Stimulated activated naive CD4-positive, alpha-beta T cell treated with Interleukin-2 at 50 U/mL for 16 hours (primary cell): ENCODE measurements at places on chromosomes 4 and X.

DNA sequence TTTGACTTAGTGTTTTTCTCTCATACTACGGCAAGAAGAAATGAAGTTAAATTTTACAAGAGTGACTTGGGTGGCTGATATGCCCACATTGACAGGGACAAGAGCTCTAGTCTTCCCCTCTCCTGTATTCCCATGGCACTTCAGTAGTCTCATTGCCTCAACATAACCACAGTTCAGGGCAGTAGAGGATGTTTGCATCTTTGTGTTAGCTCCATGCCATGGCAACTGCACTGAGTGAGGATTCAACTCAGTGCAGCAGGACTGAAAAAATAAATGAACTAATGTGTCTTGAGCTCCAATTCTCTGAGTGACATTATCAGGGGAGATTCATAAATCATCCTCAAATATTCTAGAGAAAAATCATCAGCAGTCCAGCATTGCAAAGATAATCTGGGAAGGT lies 78.8 kb downstream of the TET2 start:
- DNase-seq, result no peak

- DNase-seq, result no peak
Measured at GRCh38 chr4:37648084-37648817, 37.9 kb downstream of the RELL1 start.

DNA sequence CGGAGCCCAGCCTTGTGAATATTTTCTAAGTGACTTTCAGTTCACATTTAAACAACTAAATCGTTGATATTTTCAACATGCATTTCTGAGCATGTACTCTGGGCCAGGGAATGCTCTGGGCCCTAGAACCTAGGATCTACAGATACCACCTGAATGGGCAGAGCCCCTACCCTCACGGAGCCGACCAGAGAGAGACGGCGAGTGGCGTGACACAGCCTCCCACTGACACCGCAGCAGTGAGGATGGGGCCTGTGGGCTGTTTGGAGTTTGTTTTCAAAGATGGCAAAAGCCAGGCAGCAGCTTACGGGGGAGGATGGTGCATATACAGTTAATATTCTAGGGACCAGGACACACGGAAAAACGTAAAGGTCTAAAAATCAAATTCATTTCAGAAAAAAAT lies 17.7 kb downstream of the NELFA start:
- no peak for DNase-seq

DNA sequence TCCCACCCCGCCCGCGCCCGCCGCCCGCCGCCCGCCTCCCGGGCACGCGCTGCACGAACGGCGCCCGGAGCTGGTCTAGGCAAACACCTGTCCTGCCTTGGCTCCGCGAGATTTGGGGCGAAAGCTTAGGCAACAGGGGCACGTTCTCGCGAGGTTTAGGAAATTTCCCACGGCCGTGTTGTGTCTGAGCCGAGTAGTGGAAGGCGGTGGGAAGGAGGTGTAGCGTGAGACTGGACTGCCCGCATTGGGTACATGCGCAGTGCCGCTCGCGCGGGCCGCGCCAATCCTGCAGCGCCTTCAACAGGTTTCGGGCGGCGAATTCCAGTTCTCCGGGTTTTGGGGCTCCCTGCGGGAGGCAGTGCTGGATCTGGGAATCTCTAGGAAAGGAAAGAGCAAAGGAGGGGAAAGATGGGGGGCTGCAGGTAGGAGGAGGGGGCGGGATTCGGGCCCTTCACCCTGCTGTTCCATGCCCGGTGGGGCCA lies 1.3 kb upstream of the RBPJ start:
- peak; percentile 98 for DNase-seq

DNA sequence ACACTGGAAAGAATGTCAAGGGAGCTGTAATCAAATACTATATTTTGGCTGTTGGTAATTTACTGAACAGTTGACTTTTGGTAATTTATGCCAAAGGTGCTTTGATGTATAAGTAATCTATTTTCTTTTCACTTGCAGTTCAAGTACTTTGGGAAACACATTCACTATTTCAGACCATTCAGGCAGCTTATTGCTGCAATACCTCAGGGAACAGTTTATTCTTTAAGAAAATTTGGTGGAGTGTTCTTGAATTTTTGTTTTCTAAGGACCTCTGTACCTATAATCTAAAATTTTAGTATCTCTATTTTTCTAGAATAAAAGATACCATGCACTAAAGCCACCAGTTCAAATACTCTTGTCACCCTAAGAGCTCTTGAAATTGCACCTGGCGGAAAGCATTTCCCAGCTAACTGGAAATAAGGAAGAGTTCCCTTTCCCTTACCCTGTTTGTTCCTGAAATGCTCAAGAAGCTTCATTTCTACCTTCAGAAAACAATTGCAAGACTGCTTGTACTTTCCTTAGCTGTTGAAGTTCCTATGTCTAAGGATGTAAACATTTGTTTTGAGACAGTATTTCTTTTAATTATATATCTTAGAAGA lies 633.5 kb upstream of the FAT1 start:
- DNase-seq, result no peak

GRCh38 chrX:154381271-154381670 lies 2.2 kb downstream of the EMD start:
- no peak for DNase-seq

DNA sequence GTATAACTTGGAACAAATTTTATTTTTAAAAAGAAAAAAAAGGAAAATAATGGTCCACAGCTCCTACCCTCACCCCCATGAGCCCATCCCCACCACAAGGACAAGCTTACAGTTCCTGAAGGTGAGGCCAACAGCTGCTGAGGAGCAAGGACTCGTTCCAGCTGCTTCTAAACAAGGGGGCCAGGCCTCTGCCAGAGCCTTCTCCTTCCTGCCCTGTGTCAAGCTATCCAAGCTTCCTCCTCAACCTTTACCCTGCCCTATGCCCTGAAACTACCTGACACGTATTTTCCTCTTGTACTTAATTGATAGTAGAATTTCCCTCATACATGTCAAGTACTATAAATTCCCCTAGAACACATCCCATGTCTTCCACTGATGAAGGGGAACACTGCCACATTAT lies 8.8 kb downstream of the SH3D19 start:
- no peak for DNase-seq

GRCh38 chr4:33709247-33709646 lies 2535.1 kb downstream of the ARAP2 start:
- DNase-seq, result no peak

DNA sequence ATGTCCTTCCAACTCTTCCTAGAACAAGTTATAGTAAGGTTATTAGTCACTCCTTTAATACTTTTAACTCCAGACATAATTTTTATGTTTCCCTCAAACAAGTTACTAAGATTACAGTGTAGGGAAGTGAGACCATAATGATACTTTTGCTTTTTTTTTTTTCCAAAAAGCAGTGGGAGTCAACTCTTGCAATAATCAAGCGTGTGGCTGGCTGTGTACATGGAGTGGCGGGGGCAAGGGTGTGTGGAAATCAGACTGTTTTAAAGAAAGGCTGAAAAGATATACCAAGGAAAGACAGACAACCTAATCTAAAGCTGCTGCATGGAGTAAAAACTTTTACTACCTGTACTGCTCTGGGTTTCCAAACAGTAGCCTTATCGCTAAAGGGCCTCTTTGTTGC lies 4.1 kb downstream of the NOA1 start:
- DNase-seq, result no peak

GRCh38 chr4:71189471-71189870 lies 149.3 kb upstream of the SLC4A4 start:
- no peak for DNase-seq

GRCh38 chr4:119103263-119103662 lies 32.4 kb upstream of the MYOZ2 start:
- no peak for DNase-seq

DNA sequence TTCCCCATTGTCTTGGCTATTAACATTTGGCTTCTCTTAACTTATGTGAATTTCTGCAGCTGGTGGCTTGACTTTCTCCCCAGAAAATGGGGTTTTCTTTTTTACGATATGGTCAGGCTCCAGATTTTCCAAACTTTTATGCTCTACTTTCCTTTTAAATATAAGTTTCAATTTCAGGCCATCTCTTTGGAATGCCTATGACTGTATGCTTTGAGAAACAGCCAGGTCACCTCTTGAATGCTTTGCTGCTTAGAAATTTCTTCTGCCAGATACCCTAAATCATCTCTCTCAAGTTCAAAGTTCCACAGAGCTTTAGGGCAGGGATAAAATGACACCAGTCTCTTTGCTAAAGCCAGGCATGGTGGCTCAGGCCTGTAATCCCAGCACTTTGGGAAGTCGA lies 212.9 kb upstream of the SMIM31 start:
- DNase-seq, result no peak

GRCh38 chr4:159515314-159516025 lies 412.6 kb downstream of the RAPGEF2 start:
- DNase-seq, result no peak

DNA sequence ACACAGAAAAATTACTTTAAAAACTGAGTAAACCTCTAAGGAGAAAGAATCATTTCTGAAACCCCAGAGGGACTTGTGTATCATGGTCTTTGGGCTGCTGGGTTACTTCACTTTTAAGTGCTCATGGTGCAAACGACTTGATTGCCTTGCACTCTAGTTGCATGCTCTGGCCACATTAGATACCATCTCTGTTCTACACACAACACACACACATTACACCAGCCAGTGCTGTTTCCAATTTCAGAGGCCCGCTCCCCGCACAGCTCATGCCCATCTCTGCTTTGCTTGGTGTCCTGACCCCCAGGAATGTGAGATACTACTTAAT lies 2.1 kb downstream of the PPP3CA start:
- DNase-seq, result no peak

GRCh38 chr4:21522296-21522695 lies 426.3 kb downstream of the KCNIP4 start:
- no peak for DNase-seq

DNA sequence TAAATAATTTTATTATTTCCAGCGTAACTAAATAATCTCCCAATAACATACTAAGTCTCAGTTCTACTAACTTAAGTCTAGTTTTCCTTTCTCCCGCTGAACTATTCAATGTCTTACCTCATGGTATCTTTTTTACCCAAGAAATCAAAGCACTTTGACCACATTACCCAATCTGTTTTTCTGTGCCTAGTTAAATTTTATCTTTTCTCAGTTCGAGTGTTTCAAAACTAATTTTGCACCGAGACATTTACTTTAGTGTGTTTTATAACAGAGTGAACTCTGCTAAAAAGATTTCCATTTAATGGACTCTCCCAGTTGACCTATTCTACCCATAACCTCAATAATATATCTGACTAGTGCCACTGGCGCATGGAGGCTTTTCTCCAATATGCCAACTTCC lies 67.6 kb upstream of the IRF2 start:
- DNase-seq, result no peak

DNA sequence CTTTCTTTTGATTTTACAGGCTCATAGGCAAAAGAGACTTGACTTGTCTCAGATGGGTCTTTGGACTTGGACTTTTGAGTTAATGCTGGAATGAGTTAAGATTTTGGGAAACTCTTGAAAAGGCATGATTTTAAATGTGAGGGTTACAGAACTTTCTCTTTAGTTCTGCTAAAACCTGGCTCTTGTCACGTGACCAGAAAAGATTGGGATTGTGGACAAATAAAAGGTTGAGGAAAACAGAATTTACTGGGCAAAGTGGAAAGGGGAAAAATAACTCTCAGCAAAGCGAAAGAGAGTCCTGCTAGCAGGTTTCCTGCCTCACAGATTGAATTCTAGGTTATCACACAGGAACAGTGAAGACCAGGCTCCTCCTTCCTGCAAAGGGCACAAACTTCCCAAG lies 114.0 kb downstream of the SPANXN4 start:
- no peak for DNase-seq

GRCh38 chr4:133968174-133968573 lies 233.4 kb downstream of the PABPC4L start:
- no peak for DNase-seq

GRCh38 chrX:56751071-56751470 lies 22.0 kb downstream of the NBDY start:
- no peak for DNase-seq

- DNase-seq, result peak; percentile 14
Measured at GRCh38 chr4:39446842-39447573, 11.7 kb downstream of the RPL9 start.

- no peak for DNase-seq
Measured at GRCh38 chr4:163622379-163623035, 128.0 kb downstream of the TMA16 start.

DNA sequence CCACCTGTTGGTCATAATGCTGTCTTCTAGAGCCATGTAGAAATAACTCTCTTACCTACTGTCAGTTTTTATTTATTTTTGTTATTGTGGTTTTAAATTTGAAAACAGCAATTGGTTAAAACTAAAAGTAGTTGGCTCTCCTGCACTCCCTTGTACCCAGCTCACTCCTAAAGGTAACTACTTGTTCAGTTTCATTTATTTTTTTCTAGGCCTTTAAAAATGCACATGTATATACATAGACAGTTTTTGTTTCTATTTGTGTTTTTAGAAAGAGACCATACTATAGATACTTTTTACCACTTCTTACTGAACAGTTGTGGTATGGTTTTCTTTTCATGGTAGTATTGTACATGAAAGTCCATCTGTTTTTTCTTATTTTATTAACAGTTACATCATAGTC lies 16.8 kb downstream of the SMAD1 start:
- no peak for DNase-seq

DNA sequence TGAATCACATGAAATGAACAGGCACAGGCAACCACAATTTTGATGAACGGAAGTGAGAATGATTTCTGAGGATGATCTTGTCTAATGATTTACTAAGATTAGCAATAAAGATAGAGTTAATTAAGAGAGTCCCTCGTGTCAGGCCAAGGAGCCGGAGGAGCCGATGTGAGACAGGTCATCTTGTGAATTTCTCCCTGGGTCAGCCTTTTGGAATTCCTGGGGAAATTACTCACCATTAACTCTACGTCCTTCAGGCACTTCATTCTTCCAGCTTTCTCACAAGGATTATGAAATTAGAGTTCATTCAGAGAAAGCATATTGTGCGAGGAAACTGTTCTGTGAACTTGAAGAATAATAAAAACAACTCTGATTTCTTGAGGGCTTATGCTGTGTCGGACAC lies 86.7 kb downstream of the PSAPL1 start:
- DNase-seq, result no peak

GRCh38 chr4:153452658-153453378 lies 13.3 kb upstream of the TMEM131L start:
- no peak for DNase-seq

GRCh38 chr4:185838104-185838452 lies 26.1 kb upstream of the SORBS2 start:
- DNase-seq, result no peak

DNA sequence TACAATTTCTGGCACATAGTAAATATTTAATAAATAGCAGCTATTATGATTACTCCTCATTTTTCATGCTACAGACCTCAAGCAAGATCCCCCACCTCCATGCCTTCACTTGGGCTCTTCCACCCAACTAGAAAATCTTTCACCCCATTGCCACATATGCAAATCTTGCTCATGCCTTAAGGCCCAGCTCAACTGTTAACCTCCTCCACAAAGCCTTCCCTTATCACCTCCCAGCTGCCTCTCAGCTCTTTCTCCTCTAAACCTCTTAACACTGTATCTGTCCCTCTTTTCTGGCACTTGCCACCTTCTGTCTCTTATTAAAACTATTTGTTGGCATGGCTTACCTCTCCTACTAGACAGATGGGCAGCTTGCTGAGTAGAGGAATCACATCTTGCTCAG lies 51.5 kb downstream of the PJA1 start:
- DNase-seq, result no peak

- no peak for DNase-seq
Measured at GRCh38 chrX:115491766-115492165, 69.2 kb upstream of the PLS3 start.

GRCh38 chr4:82430964-82431745 lies 765 bp downstream of the ENOPH1 start:
- DNase-seq, result peak; percentile 28

- no peak for DNase-seq
Measured at GRCh38 chr4:75432683-75433082, 81.5 kb downstream of the RCHY1 start.

- no peak for DNase-seq
Measured at GRCh38 chr4:36163198-36163597, 81.1 kb downstream of the ARAP2 start.
